Progenitor cell of endocrine pancreas (in vitro differentiated cells): ENCODE measurements at places on chromosomes 3 and 15. TPM values are rescaled to one million over a fixed set of nuclear protein-coding genes. Genes with fewer than 3 reads are reported as not detected.

Gene IL5RA
- total RNA-seq = 0.11 TPM in 1 of 2 replicates, not detected in the other

Gene PRR20G
- total RNA-seq = not detected in 2 replicates

Gene TIMP4
- total RNA-seq = not detected in 2 replicates

Gene CAMK2N2
- 1.3 and 1.4 TPM in 2 replicates for total RNA-seq

Gene ZNF660
- total RNA-seq = 22.6 and 27.1 TPM in 2 replicates

Gene GOLGA8T
- not detected in 2 replicates for total RNA-seq

Gene ATP13A5
- total RNA-seq = 0.07 and 0.29 TPM in 2 replicates

Gene CEP19
- total RNA-seq = 2.3 and 2.5 TPM in 2 replicates

Gene DPP8
- total RNA-seq = 30.7 TPM in 2 replicates

Gene AHSG
- 0.19 and 0.27 TPM in 2 replicates for total RNA-seq

Gene GOLGA6L26
- total RNA-seq = not detected in 2 replicates
